Right atrium auricular region (tissue), 2 donors: ENCODE measurements at places on chromosomes 2 and 18. TPM values are rescaled to one million over a fixed set of nuclear protein-coding genes. Genes with fewer than 3 reads are reported as not detected.

The PRPF40A gene
- 44.6 TPM for total RNA-seq

The GALR1 gene
- 0.04 TPM for total RNA-seq

The B4GALT6 gene
- total RNA-seq: 5.6 TPM

The GPR55 gene
- not detected for total RNA-seq

The IL1F10 gene
- total RNA-seq: not detected

The POTEE gene
- not detected for total RNA-seq

The RSAD2 gene
- total RNA-seq: 1.5 TPM

The TTN gene
- 3,257 TPM for total RNA-seq

The CLEC4F gene
- 0.16 TPM for total RNA-seq

DNA sequence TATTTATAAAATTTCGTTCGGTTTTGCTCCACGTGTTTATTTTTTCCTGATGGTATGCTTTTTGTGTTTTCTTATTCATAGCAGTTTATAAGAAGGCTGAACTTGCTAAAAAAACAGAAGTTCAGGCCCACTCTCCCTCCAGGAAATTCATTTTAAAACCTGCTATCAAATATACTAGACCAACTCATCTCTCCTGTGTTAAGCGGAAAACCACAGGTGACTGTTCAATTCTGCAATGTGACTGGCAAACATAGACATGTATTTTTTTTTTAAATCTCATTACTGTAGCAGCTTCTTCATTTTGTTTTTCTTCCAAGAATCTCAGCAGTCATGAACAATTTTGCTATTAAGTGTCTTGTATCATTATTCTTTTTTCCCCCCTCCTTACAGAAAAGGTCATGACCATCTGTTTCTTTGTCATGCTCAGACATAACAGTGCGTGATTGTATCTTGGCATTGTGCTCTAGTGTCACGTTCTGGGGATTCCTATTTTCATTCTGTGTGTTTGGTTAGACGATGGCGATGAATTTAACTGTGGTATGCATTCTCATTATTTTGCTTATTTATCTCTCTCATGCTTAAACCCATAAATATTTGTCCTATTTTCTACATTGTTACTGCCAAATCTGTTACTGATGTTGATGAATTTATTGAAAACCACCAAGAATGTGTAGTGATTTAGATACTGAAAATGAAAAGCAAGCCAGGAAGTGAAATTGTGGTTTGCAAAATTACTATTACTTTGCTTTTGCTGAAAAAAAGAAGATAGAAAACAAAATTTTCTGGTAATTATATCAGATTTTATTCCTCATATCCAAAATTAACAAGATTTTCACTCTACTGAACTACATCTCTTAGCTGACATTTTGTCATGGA, 74.6 kb upstream of the UNC80 start:
- no peaks in the 10 kb centered on the region for H3K27me3 ChIP-seq
- no peak for DNase-seq
- H3K4me3 ChIP-seq: no peak overlapping the region
- no peak overlapping the region for H3K27ac ChIP-seq
- H3K4me1 ChIP-seq: no peaks in the 10 kb centered on the region

DNA sequence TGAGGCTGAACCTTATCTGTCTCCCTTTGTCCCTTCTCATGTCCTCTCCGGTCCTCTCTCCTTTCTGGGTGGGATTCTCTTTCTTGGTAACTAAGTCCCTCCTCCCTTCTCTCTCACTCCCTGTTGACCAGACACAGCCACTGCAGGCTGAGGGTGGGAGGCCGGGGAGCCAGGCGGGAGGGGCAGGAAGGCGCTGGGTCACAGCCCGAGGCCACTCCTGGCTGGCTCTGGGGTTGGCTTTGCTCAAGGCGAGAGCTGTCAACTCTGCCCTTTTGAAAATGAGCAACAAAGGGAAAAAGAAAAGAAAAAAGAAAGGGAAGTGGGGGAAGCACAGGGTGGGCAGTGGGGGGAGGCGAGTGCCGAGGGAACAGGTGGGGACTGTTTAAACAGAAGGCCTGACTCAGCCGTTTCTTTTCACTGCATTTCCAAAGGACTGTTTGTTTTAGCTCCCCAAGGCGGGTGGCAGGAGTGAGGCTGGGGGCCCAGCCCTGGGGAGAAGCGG, 70.5 kb upstream of the IGFBP5 start:
- peak overlapping the region; percentile 19 for H3K27ac ChIP-seq
- H3K36me3 ChIP-seq: no peaks in the 10 kb centered on the region
- DNase-seq: no peak
- H3K4me1 ChIP-seq: peaks cover 14% of the 10 kb centered on the region

- H3K4me3 ChIP-seq: no peak overlapping the region
- no peaks in the 10 kb centered on the region for H3K36me3 ChIP-seq
- no peak for DNase-seq
Observed at GRCh38 chr2:150046211-150046610, 441.3 kb downstream of the RND3 start.

GRCh38 chr18:24954341-24954740, 397.6 kb downstream of the ZNF521 start:
- no peaks in the 10 kb centered on the region for H3K36me3 ChIP-seq
- H3K27me3 ChIP-seq: no peaks in the 10 kb centered on the region
- H3K4me1 ChIP-seq: no peaks in the 10 kb centered on the region
- no peak overlapping the region for H3K4me3 ChIP-seq
- DNase-seq: no peak

- no peak overlapping the region for H3K4me3 ChIP-seq
- no peak for DNase-seq
- no peak overlapping the region for H3K27ac ChIP-seq
- no peaks in the 10 kb centered on the region for H3K4me1 ChIP-seq
Observed at GRCh38 chr2:110866466-110866865, 134.1 kb downstream of the ACOXL start.

GRCh38 chr2:241308267-241308666, 7.2 kb downstream of the HDLBP start:
- DNase-seq: no peak
- H3K36me3 ChIP-seq: no peaks in the 10 kb centered on the region
- no peaks in the 10 kb centered on the region for H3K27me3 ChIP-seq
- H3K4me1 ChIP-seq: no peaks in the 10 kb centered on the region

- H3K4me3 ChIP-seq: no peak overlapping the region
- peak; percentile 16 for DNase-seq
- no peaks in the 10 kb centered on the region for H3K27me3 ChIP-seq
- no peaks in the 10 kb centered on the region for H3K4me1 ChIP-seq
- H3K27ac ChIP-seq: no peak overlapping the region
Observed at GRCh38 chr18:63299837-63300745, 19.5 kb downstream of the BCL2 start.

DNA sequence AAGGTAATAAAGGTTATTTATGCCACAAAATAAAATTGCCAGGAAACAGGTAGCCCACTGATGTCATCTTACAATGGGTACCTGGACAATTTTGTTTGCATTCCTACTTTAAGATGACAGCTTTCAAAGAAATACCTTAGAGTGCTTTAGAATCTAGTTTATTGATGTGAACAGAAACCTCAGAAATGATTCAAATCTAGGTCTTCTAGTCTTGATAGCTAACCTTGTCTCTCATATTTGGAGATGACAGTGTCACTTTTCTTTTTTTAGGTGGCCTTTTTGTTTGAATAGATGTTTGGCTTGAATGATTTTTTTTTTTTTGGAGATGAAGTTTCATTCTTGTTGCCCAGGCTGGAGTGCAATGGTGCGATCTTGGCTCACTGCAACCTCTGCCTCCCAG, 69.1 kb downstream of the PIK3C3 start:
- H3K27ac ChIP-seq: no peak overlapping the region
- no peaks in the 10 kb centered on the region for H3K4me1 ChIP-seq
- no peak for DNase-seq
- no peak overlapping the region for H3K4me3 ChIP-seq

DNA sequence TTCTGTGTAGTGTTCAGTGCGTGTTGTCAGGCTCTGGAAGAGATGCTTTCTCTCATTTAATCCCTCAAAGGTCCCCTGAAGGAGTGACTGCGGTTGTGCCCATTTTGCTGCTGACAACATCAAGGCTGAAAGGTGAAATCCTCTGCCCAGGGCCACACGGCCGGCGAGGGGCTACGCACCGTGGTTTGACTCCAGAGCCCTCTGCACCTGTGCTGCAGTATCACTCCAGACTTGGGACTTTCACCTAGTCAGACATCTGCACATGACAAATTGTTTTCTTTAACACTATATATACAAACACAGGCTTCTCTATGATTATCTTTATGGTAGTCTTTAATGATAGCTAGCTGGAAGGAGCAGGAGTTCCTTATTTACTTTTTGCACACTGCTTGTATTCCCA, 90.2 kb downstream of the ARMC9 start:
- H3K27ac ChIP-seq: no peak overlapping the region
- no peaks in the 10 kb centered on the region for H3K4me1 ChIP-seq
- H3K4me3 ChIP-seq: no peak overlapping the region
- no peaks in the 10 kb centered on the region for H3K36me3 ChIP-seq
- no peaks in the 10 kb centered on the region for H3K27me3 ChIP-seq

- no peak overlapping the region for H3K27ac ChIP-seq
- H3K4me1 ChIP-seq: no peaks in the 10 kb centered on the region
- DNase-seq: peak; percentile 1
- no peaks in the 10 kb centered on the region for H3K27me3 ChIP-seq
- no peaks in the 10 kb centered on the region for H3K36me3 ChIP-seq
Observed at GRCh38 chr2:118689456-118689855, 158.0 kb downstream of the EN1 start.

DNA sequence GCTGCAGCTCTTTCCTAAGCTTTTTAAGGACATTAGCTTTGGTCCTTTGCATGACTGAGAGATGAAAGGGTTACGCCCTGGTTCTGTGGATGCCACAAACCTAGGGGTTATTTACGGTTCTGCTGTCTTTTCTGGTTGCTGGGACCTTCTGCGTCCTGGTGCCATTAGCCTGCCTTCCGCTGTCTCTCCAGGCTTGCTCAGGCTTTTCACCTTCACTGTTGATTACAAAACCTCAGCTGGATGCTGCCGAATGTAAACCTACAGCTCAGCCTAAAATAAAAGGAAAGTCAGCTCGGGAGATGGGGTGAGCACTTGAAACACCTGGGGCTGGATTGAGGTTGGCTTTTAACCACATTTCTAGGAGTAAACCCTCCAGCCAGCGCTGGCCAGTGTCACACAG, 130.9 kb upstream of the ARHGAP28 start:
- H3K27me3 ChIP-seq: no peaks in the 10 kb centered on the region
- no peaks in the 10 kb centered on the region for H3K36me3 ChIP-seq
- H3K4me1 ChIP-seq: no peaks in the 10 kb centered on the region
- DNase-seq: no peak

- no peak overlapping the region for H3K4me3 ChIP-seq
- DNase-seq: no peak
- H3K4me1 ChIP-seq: no peaks in the 10 kb centered on the region
Observed at GRCh38 chr2:65165558-65165957, 35.7 kb upstream of the RAB1A start.

GRCh38 chr2:960061-960736, 9.6 kb downstream of the SNTG2 start:
- H3K36me3 ChIP-seq: no peaks in the 10 kb centered on the region
- H3K27me3 ChIP-seq: no peaks in the 10 kb centered on the region
- H3K27ac ChIP-seq: no peak overlapping the region
- no peak overlapping the region for H3K4me3 ChIP-seq
- DNase-seq: no peak

GRCh38 chr2:199430214-199430613, 27.5 kb downstream of the SATB2 start:
- H3K36me3 ChIP-seq: no peaks in the 10 kb centered on the region
- no peak for DNase-seq
- no peaks in the 10 kb centered on the region for H3K27me3 ChIP-seq
- H3K4me1 ChIP-seq: no peaks in the 10 kb centered on the region

DNA sequence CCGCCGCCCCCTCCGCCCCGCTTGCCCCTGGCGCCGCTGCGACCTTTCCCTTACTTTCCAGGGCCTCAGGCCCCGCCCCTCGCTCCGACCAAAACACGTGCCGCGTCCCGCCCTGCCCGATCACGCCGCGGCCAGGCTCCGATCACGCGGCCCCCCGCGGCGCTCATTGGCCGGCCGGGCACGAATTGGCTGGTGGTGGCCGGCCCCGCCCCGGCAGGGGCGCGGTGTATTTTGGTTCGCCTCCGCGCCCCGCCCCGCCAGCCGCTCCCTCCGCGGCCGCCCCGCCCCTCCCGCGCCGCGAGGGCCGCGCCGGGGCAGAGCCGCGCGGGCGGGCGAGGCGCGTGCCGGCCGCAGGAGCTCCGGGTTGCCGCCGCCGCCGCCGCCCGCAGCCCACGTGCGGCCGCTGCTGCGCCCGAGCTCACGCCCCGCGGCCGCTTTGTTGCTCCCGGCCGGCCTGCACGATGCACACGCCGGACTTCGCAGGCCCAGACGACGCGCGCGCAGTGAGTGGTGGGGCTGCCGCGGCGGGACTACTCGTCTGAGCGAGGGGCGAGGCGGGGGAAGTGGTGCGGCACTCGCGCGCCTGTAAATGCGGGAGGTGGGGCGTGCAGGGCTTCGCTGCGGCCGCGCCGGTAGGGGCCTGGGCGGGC, at the start of gene KLF11:
Gene KLF11, plus strand, starts transcription at position 295 of the 650 bp plus-strand sequence. Its CDS starts 167 bp downstream, at position 462.
- H3K4me1 ChIP-seq: peaks cover 70% of the 10 kb centered on the region
- peak within 1 kb of the TSS; percentile 99 for H3K27ac ChIP-seq
- peak; percentile 95 for DNase-seq
- H3K4me3 ChIP-seq: peak within 1 kb of the TSS; percentile 64

- H3K27me3 ChIP-seq: no peaks in the 10 kb centered on the region
- H3K4me1 ChIP-seq: no peaks in the 10 kb centered on the region
- DNase-seq: no peak
- H3K27ac ChIP-seq: no peak overlapping the region
Observed at GRCh38 chr2:119462574-119462973, 30.9 kb downstream of the TMEM37 start.

DNA sequence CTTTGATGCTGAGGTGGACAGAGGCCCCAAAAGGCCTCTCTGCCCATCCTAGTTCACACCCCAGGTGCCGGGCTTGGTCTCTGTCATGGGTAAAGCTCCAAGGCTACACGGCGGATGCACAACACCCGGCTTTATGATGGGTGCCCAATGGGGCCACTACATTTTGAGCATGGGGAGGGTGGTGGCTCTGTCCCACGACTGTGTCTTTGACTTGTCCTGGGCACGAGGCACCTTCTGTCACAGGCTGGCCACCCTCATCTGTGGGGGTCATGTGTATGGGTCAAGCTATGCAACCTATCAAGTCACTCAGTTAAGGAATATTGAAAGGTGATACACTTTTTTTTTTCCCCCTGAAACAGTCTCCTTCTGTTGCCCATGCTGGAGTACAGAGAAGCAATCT, 63.7 kb downstream of the EDAR start:
- H3K4me1 ChIP-seq: no peaks in the 10 kb centered on the region
- H3K4me3 ChIP-seq: no peak overlapping the region
- H3K36me3 ChIP-seq: no peaks in the 10 kb centered on the region
- no peak for DNase-seq

DNA sequence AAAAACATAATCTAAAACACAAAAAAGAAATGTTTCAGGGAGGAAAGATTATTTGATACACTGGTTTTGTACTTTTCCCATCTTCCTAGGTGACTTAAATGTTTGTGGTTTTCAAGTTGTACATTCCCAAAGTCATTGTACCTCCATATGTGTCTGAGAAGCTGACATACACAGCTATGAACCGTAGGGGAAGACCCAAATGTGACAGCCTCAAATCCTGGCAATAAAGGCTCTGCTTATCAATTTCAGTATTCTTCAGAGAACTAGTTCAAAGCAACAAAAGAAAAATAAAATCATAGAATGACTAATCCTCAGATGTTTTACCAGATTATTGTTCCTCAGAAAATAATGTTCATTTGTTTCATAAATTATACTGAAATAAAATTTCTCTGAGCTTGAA, 2.5 kb downstream of the DYNC2LI1 start:
- H3K27me3 ChIP-seq: no peaks in the 10 kb centered on the region
- H3K4me1 ChIP-seq: no peaks in the 10 kb centered on the region
- DNase-seq: no peak
